HL-60 (cell line): ENCODE measurements at places on chromosomes 5 and 9.

DNA sequence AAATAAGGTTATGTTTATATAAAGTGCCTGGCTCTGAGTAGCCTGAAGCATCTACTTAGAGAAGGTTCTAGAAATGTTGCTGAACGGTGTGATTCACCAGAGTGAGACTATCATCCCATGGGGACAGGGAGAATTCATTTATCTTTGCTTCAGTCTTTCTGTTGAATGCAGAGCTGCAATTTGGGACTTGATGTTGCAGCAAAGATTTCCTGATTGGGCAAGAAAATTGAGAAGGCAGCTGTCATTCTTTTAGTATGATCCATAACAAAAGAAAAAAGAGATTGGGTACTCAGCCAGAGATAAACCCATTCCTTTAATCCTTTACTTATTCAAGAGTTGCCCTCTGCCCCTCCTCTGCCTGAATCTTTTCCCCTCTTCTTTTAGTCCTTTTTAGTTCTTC, 456.3 kb upstream of the WWC1 start:
- no peak for DNase-seq

- DNase-seq, result no peak
Observed at GRCh38 chr9:106632621-106633020, 230.3 kb upstream of the ZNF462 start.

- peak; percentile 55 for DNase-seq
Observed at GRCh38 chr9:2015581-2016407, 647 bp downstream of the SMARCA2 start.

- no peak for DNase-seq
Observed at GRCh38 chr5:14327624-14328023, 184.5 kb downstream of the TRIO start.

DNA sequence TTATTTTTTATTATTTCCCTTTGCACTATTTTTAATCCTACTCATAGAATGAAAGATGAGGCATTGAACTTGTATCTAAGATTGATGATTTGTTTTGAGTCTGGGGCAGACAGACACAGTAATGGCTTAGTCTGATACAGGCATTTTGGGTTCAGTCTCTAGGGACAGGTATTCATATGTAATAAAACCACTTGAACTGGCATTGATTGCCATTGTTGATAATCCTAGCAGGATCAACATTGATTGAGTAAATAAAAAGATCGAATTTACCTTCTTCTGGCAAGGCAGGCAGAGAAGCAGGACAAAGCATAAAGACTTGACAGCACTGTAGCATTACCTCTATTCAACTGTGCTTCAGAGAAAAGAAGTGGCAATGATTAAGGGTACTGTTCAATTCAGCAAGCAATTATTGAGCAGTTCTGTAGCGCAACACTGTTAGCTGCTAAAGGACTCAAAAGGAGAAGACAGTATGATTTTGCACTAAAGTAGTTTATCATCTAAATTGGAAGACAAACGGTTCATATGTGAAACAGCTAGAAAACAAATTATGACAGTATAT, 144.4 kb downstream of the COMMD10 start:
- no peak for DNase-seq

GRCh38 chr5:59712836-59713497, 180.6 kb downstream of the PDE4D start:
- DNase-seq, result no peak

DNA sequence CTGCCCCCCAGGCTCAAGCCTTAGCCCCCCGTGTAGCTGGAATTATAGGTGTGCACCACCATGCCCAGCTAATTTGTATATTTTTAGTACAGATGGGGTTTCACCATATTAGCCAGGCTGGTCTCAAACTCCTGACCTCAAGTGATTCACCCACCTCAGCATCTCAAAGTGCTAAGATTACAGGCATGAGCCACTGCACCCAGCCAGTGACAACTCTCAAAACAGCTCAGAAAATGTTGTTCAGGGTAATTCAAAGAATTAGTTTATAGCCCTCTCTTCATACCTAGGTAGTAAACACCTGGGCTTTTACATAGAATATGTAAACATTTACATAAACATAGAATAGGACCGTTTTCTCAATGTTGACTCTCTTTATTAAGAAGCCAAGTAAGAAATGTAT, 168.7 kb downstream of the ENC1 start:
- no peak for DNase-seq

DNA sequence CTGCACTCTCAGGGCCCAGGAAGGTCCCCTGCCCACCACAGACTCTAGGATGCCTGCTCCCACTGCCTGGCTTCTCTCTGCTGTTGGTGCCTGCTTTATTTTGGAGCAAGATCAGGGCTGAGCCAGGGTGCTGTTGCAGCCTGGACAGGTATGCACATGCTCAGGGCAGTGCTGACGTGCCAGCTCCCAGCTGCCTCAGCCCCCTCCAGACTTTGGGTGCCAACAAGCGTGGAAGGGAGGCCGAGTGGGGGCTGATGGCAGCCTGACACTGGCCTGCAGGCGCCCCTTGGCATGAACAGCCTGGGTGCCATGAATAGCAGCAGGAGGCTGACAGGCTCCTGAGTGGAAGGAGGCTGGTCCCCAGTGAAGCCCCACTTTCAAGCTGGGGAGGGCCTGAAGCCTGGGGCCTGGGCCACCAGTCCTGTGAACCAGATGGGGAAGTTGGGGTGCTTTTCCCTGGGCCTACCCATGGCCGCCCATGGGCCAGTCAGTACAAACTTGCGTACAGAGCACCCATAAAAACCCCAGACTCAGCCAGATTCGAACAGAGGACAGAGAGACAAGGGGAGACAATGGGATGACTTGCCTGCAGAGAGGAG, 6.8 kb downstream of the AMBP start:
- DNase-seq, result no peak

DNA sequence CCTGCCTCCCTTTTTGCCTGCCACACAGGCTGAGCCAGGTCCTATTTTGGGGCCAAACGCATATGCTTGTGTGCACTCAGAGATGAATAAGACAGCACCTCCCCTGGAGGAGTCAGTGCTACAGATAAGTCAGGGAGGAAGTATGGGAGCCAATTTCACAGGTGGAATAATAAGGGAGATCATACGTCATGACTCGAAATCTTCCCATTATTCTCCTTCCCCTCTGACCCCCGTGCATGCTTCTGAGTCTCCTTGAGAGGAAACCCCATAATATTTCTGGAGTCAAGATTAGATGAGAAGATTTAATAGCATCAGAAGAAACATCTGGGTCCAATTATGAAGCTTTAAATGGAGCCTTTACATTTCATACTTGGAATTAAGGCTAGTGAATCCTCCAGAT, 15.1 kb upstream of the ZCCHC7 start:
- no peak for DNase-seq

- DNase-seq, result no peak
Observed at GRCh38 chr9:134378901-134379338, 52.7 kb downstream of the RXRA start.

- DNase-seq, result no peak
Observed at GRCh38 chr5:178241231-178241663, 8.6 kb upstream of the PHYKPL start.

DNA sequence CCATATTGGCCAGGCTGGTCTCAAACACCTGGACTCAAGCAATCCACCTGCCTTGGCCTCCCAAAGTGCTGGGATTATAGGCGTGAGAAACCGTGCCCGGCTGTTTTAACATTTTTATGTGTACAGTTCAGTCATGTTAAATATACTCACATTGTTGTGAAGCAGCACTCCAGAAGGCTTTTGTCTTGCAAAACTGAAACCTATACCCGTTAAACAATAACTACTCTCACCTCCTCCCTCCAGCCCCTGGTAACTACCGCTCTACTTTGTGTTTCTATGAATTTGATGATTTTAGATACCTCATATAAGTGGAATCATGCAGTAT, 23.1 kb upstream of the SHB start:
- no peak for DNase-seq

DNA sequence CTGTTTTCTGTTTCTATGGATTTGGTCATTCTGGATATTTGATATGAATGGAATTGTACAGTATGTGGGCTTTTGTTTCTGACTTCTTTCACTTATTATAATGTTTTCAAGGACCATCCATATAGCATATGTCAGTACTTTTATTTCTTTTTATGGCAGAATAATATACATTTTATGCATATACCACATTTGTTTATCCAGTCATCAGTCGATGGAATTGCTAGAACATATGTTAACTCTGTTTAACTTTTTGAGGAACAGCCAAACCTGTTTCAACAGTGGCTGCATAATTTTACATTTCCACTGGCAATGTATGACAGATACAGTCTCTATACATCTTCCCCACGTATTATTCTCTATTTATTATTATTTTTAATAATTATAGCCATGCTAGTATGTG, 131.6 kb downstream of the PARP8 start:
- DNase-seq, result no peak

GRCh38 chr5:134506054-134507039, 19.1 kb upstream of the JADE2 start:
- DNase-seq, result no peak

DNA sequence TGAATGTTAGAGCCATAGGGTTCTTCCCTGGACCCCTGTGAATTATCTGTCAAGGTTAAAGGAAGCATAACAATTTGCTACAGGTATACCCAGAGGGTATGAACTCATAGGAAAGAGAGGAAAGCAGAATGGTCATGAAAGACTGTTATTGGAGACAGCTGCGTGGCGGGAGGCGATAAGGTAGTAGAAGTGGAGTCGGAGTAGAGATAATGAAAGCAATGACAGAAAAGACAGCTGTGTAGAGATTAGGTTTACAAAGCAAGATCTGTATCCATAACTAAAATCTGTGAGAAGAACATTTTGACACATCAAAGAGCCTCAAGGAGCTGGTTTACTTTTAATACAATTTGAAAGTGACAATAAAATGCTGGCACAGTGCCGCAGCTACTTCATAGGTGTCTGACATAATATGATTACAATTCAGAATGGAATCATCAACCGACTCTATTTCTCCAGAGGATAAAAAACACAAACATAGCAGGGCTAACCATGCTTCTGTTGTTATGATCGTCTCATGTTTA, 603.9 kb downstream of the CDH12 start:
- DNase-seq, result no peak

GRCh38 chr9:100554935-100555401, 22.9 kb upstream of the CAVIN4 start:
- no peak for DNase-seq

DNA sequence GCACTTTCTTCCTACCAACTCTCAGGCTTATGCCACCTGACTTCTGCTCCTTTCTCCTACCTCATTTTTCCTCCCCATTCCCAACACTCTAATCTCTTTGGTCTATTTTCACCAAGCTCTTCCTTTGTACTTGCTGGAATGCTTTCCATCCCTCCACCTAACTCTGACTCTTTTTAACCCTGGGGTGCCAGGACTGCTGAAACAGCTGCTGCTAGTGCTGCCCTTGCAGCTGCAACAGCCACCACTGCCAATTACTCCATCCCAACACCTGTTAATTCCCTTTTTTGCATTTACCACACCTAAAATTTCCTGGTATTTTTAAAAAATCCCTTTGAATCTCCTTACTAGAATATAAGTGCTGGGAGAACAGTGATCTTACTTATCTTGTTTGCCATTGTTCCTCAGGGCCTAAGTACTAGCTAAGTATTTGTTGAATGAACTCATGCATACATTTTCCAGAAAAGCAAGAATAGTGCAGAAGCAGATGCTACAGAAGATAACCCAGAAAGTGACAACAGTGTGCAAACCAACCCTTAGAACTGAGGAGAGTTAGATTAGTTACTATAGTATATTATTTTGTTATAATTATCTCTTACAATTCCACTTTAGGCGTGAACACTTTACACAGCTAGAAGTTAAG, 11.5 kb downstream of the NADK2 start:
- DNase-seq, result no peak

- DNase-seq, result peak; percentile 87
Observed at GRCh38 chr9:3525836-3526164, at the start of gene RFX3. RFX3 (minus strand) TSS chr9:3526001; CDS start chr9:3395588, 130,413 bp downstream.

- no peak for DNase-seq
Observed at GRCh38 chr5:98314292-98314691, 459.2 kb upstream of the RGMB start.

DNA sequence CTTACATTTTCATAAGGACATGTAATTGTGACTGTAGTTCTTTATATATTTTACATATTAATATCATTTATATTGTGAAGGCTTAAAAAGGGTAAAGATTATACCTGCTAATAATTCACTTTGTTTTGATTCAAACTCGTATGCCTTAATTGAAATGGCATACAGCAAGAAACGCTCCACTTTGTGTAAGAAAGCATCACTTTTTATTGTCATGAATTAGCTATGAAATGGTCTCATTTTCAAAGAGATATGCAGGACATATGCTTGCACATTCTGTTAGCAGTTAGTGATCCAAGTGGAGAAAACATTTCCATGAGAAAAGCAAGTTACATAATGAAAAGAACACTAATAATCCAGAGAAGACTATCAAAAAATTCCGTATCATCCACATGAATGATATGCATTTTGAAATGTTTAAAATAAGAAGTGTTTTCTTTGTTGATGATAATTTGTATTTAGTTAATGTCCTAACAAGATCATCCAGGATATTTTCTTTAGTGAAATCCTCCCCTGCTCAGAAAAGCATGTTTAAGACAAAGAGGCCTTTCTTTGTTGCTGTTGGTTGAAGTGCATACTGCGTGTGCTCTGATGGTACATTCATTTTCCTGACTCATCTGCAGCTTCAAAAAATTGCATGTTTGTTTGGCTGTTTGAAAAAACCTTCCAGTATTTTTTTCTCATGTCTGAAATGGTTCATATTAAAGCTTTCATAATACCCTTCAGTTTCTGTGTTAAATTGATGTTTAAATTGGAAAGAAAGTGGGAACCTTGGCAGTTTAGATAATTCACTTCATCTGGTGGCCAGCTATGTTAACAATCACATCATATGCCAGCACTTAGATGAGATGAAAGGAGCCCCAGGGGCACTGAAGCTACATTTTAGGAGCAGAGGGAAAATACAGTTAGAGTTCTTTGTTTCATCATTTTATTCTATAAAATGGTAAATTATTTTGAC, 242.2 kb downstream of the CSNK1G3 start:
- no peak for DNase-seq

GRCh38 chr5:8949908-8950307, 596.0 kb downstream of the SEMA5A start:
- DNase-seq, result no peak

DNA sequence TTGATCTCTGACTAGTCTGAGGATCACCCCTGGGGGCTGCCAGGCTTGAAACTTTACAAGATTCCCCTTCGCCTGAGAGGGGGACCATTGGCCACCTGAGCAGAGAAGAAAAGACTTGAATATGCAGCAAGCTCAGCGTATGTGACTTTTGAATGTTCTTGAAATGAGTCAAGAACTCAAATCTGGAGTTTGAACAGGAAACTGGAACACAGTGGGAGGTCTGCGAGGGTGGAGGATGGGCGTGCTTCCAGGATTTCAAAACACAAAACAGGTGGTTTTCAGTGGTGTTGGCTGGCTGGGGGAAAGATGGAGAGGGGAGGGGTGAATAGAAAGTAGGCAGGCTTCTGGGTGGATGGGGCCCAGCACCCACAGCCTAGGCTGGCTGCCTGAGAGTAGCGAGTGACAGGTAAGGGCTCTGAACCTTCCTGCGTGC, 40.6 kb downstream of the TMEM174 start:
- no peak for DNase-seq

- DNase-seq, result peak; percentile 30
Observed at GRCh38 chr9:129176701-129177442, 1.2 kb downstream of the IER5L start.
